Foreskin keratinocyte (primary cell): ENCODE measurements at places on chromosomes 6 and 20.

GRCh38 chr6:4478098-4478497, 298.1 kb upstream of the CDYL start:
- DNase-seq, result no peak

GRCh38 chr6:106110164-106110826, 24.2 kb downstream of the PRDM1 start:
- no peak for DNase-seq

GRCh38 chr6:30954631-30955366, 14.0 kb downstream of the MUCL3 start:
- DNase-seq, result no peak

- no peak for DNase-seq
Observed at GRCh38 chr6:159125951-159126352, 43.2 kb upstream of the FNDC1 start.

DNA sequence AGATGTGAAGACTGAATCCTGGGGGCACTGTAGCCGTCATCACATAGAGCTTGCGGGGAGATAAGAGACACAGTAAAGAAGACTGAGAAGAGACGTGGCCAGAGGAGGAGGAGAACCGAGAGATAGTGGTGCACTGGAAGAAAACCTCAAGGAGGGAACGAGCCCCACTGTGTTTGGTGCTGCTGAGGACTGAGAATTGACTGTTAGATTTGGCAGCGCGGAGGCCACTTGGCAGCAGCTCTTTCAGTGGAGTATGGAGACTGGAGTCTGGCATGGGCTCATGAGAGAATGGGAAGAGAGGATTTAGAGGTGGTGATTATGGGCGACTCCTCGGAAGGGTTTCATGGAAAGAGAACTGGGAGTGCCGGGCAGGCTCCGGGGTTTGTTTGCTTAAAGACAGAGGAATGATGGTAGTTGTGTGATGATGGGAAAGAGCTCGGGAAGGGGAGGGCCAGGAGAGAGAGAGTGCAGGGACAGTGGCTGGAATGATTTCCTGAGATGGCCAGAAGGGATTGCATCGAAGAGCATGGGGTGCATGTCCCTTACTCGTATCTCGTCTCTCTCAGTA, 18.0 kb downstream of the CDYL start:
- no peak for DNase-seq

GRCh38 chr20:61659994-61660346, 405.7 kb downstream of the TAF4 start:
- DNase-seq, result no peak

- DNase-seq, result no peak
Observed at GRCh38 chr20:62391165-62392076, 4.5 kb downstream of the RPS21 start.

GRCh38 chr6:156762547-156762946, 14.6 kb upstream of the ARID1B start:
- no peak for DNase-seq

DNA sequence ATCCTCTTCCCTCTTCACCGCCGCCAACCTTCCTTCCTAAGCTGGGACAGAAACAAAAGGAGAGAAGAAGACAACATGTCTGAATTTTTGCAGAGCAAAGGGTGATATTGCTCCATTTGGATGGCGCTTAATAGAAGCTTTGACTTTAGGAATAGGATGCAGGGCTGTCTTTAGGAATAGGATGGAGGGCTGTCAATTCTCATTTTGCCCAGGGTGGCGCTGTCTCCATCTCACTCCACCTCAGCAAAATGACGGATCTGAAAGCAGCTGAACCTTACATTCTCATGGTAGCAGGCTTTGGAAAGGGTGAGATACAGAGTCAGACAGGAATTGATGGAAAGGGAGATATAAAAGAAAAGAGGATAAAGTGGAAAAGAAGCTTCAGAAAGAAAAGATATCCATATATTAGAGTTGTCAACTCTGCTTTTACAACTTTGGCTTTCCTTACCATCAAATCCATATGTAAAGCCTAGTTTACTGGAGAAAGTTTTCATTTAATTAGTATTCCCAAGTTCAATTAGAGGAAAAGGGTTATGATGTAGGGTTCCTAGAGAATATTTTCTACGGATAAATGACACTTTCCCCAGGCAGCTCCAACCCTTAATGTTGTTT, 2.4 kb downstream of the MTCL3 start:
- no peak for DNase-seq
